Mesendoderm (in vitro differentiated cells): ENCODE measurements at places on chromosomes 6 and 20.

DNA sequence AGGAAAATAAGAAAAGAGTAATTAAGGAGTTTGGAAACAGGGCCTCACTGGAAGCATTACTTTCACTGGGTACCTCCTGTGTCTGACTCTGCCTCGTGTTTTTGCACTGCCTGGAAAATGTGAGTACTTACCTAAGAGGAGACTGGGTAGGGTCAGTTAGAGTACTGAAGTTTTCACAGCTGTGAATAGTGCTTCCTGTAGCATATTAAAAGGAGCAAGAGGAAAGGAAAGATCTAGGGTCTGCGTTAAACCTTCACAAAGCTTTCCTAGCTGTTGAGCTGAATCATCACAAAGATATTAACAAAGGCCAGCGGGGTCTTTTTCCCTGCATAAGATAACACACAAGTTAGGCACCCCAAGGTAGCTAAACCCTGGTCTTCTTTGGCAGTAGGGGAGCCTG lies 82.3 kb downstream of the MLIP start:
- H3K4me1 ChIP-seq, result no peaks in the 10 kb centered on the region
- DNase-seq, result peak; percentile 56
- H3K36me3 ChIP-seq, result no peaks in the 10 kb centered on the region
- H3K27ac ChIP-seq, result peak overlapping the region; percentile 9
- no peak overlapping the region for H3K4me3 ChIP-seq
- H3K27me3 ChIP-seq, result no peaks in the 10 kb centered on the region

- no peaks in the 10 kb centered on the region for H3K4me1 ChIP-seq
- no peaks in the 10 kb centered on the region for H3K27me3 ChIP-seq
- DNase-seq, result no peak
Observed at GRCh38 chr6:19438566-19439353, 398.4 kb upstream of the ID4 start.

- H3K4me3 ChIP-seq, result no peak overlapping the region
- no peaks in the 10 kb centered on the region for H3K27me3 ChIP-seq
- no peaks in the 10 kb centered on the region for H3K4me1 ChIP-seq
- no peak for DNase-seq
Observed at GRCh38 chr6:126923807-126924206, 194.7 kb upstream of the RSPO3 start.

GRCh38 chr6:38676236-38676973 lies 26.5 kb downstream of the GLO1 start:
- no peaks in the 10 kb centered on the region for H3K4me1 ChIP-seq
- no peaks in the 10 kb centered on the region for H3K27me3 ChIP-seq
- H3K27ac ChIP-seq, result no peak overlapping the region
- no peak for DNase-seq

DNA sequence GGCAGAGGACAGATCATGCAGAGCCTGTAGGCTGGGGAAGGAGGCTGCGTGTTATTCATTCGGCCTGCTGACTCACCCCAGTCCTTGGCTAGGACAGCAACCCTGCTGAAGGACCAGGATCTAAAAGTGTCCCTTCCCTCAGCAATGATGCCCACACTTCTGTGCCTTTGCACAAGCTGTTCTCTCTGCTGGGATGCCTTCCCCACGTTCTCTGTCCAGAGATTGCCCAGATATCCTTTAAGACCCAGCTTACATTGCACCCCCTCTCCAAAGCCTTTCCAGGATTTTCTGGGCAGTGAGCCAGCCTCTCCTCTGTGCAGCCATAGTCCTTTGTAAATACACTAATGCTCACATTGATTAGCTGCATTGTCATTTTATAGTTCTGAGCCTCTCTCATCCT lies 99.3 kb upstream of the CHD6 start:
- no peaks in the 10 kb centered on the region for H3K27me3 ChIP-seq
- no peaks in the 10 kb centered on the region for H3K4me1 ChIP-seq
- H3K36me3 ChIP-seq, result no peaks in the 10 kb centered on the region
- H3K27ac ChIP-seq, result no peak overlapping the region
- H3K4me3 ChIP-seq, result no peak overlapping the region

GRCh38 chr6:128491610-128492206 lies 28.7 kb downstream of the PTPRK start:
- no peaks in the 10 kb centered on the region for H3K27me3 ChIP-seq
- peak overlapping the region; percentile 1 for H3K27ac ChIP-seq

GRCh38 chr20:56422824-56423189 lies 10.7 kb downstream of the CASS4 start:
- H3K36me3 ChIP-seq, result no peaks in the 10 kb centered on the region
- H3K4me1 ChIP-seq, result no peaks in the 10 kb centered on the region
- no peak overlapping the region for H3K27ac ChIP-seq
- DNase-seq, result no peak
- H3K27me3 ChIP-seq, result no peaks in the 10 kb centered on the region

DNA sequence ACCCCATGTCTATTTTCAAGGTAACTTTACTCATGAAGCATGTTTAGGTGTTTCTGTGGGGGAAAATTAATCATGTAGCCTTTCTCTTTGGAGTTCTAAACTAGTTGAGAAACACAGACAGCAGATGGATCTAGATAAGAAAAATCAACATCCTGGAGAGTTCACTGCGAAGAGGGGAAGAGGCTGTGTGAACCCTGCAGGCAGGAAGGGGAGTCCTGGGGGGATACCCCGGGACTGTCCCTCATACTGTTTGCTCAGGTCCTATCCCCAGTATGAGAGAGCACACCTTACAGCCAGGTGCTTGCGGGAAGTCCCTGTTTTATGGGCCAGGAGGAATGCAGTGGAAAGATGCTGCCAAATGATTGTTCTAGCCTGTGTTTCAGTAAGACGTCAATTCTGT lies 32.7 kb downstream of the CHMP4B start:
- H3K36me3 ChIP-seq, result no peaks in the 10 kb centered on the region
- H3K27ac ChIP-seq, result no peak overlapping the region
- no peak overlapping the region for H3K4me3 ChIP-seq
- H3K27me3 ChIP-seq, result no peaks in the 10 kb centered on the region

GRCh38 chr6:46098678-46099077 lies 31.1 kb upstream of the ENPP4 start:
- no peak for DNase-seq
- H3K36me3 ChIP-seq, result no peaks in the 10 kb centered on the region
- H3K27ac ChIP-seq, result no peak overlapping the region

DNA sequence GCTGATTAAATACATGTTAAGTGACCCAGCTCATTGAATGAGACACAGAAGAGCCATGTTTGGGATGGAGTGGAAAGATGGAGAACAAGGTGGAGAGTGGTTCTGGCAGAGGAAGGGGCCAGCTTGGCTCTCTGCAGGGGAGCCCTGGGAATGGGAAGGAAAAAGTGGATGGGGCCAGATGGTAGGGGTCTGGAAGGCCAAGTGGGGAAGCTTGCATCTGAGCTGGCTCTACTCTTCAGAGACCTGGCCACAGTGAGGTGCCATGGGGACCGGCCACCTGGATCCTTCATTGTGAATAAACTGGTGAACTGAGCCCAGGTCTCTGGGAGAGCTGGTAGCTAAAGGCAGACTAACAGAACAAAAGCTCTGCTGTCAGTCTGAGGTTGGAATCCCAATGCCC lies 48.9 kb upstream of the SIRPA start:
- H3K27ac ChIP-seq, result no peak overlapping the region
- no peak overlapping the region for H3K4me3 ChIP-seq
- H3K36me3 ChIP-seq, result no peaks in the 10 kb centered on the region
- peaks cover 4% of the 10 kb centered on the region for H3K4me1 ChIP-seq
- no peaks in the 10 kb centered on the region for H3K27me3 ChIP-seq

DNA sequence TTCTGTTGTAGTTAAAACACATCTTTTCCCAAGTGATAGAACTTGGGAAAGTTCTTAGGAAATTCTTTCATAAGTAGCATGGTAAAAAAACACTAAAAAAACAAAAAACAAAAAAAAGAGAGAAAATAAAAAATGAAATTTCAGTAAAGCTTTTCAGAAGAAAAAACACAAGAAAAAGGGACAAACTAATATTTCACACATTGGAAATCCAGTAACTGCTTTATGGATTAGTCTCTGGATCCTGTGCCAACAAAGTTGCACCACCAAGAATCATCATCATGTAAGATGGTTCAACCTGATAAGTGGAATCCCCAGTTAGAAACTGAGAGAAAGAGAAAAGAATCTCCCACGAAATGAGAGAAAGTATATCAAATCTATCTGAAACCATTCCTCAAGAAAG lies 144.2 kb downstream of the GMDS start:
- no peak overlapping the region for H3K4me3 ChIP-seq
- no peak overlapping the region for H3K27ac ChIP-seq
- no peaks in the 10 kb centered on the region for H3K36me3 ChIP-seq
- H3K4me1 ChIP-seq, result no peaks in the 10 kb centered on the region
- DNase-seq, result no peak
- H3K27me3 ChIP-seq, result no peaks in the 10 kb centered on the region

- DNase-seq, result no peak
- H3K27me3 ChIP-seq, result no peaks in the 10 kb centered on the region
- H3K27ac ChIP-seq, result no peak overlapping the region
- H3K4me1 ChIP-seq, result no peaks in the 10 kb centered on the region
Observed at GRCh38 chr20:15571056-15571455, 1002.2 kb downstream of the KIF16B start.

GRCh38 chr6:38695227-38695900 lies 7.6 kb downstream of the GLO1 start:
- H3K27ac ChIP-seq, result no peak overlapping the region
- no peaks in the 10 kb centered on the region for H3K27me3 ChIP-seq
- no peak overlapping the region for H3K4me3 ChIP-seq

DNA sequence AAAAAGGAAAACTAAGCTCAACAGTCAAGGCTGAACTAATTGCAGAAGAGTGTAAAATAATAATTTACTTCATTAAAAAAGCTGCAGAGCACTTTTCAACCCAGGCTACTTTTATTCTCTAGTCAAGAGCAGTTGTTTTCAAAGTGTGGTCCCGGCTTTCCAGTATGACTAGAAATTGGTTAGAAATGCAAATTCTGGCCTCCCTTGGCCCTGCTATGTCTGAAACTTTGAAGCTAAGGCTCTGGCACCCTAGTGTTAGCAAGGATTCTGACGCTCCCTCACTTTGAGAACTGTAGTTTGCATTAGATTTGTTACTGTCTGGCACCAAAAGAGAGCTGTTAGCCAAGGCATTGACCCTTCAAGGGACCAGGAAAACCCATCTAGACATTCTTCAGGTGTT lies 9.5 kb upstream of the NXT1 start:
- no peak overlapping the region for H3K27ac ChIP-seq
- no peaks in the 10 kb centered on the region for H3K27me3 ChIP-seq
- no peak for DNase-seq
- no peaks in the 10 kb centered on the region for H3K4me1 ChIP-seq
- no peak overlapping the region for H3K4me3 ChIP-seq
- H3K36me3 ChIP-seq, result no peaks in the 10 kb centered on the region

DNA sequence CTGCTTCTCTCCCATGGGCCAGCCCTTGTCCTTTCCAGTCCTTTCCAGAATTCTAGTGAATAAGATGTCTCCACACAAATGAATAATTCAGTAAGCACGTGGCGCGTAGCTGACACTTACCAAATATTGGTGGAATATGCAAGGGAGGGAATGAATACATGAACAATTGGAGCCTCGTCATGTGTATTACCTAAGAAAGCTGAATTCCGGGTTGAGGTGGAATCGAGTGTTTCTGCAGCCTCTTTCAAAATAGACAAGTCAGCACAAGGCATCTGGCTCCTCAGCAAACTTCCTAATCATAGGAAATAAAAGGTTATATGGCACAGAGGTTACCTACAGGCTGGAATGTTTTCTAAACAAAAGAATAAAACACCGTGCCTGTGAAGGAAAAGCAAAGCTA lies 47.0 kb upstream of the NT5E start:
- H3K27ac ChIP-seq, result peak overlapping the region; percentile 74
- no peak for DNase-seq
- H3K4me1 ChIP-seq, result peaks cover 2% of the 10 kb centered on the region

DNA sequence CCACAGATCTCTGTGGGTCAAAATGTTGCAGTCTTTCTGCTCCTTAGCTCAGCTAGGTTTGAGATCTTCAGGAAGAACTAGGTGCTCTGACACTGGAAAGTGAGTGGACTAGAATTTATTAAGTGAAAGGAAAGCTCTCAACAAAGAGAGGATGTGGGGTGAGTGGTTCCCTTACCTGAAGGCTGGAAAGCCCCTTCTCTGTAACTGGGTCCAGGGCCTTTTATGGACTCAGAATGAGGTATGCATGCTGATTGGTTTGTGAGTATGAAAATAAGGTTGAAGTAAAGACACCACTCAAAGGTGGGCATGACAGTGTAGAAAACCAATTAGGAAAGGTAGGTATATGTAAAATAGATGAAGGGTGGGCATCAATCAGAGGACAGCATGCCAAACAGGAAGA lies 485.5 kb downstream of the CD109 start:
- H3K36me3 ChIP-seq, result no peaks in the 10 kb centered on the region
- no peak for DNase-seq
- no peaks in the 10 kb centered on the region for H3K27me3 ChIP-seq
- H3K4me1 ChIP-seq, result no peaks in the 10 kb centered on the region
- H3K4me3 ChIP-seq, result no peak overlapping the region
- no peak overlapping the region for H3K27ac ChIP-seq

- DNase-seq, result no peak
- no peaks in the 10 kb centered on the region for H3K36me3 ChIP-seq
- H3K27ac ChIP-seq, result no peak overlapping the region
- no peaks in the 10 kb centered on the region for H3K27me3 ChIP-seq
Observed at GRCh38 chr20:32664678-32665159, 9.0 kb downstream of the C20orf203 start.

- no peaks in the 10 kb centered on the region for H3K27me3 ChIP-seq
- DNase-seq, result peak; percentile 93
- H3K4me3 ChIP-seq, result no peak overlapping the region
- peak overlapping the region; percentile 90 for H3K27ac ChIP-seq
- peaks cover 22% of the 10 kb centered on the region for H3K4me1 ChIP-seq
Observed at GRCh38 chr6:41578217-41579087, 32.3 kb downstream of the FOXP4 start.

DNA sequence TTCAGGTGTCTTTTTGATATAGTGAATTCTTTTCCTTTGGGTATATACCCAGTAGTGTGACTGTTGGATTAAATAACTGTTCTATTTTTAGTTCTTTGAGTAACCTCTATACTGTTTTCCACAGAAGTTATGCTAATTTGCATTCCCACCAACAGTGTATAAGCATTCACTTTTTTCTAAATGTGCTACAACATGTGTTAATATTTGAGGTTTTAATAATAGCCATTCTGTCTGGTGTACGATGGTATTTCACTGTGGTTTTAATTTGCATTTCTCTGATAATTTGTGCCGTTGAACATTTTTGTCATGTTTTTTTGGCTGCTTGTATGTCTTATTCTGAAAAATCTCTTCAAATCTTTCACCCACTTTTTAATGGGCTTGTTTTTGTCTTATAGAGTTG lies 563.5 kb downstream of the GRIK2 start:
- DNase-seq, result no peak

GRCh38 chr20:2654384-2654822 lies 2.0 kb downstream of the NOP56 start:
- H3K4me1 ChIP-seq, result peaks cover 2% of the 10 kb centered on the region
- H3K4me3 ChIP-seq, result peak overlapping the region; percentile 40
- no peaks in the 10 kb centered on the region for H3K27me3 ChIP-seq
- H3K27ac ChIP-seq, result no peak overlapping the region
- H3K36me3 ChIP-seq, result peaks cover 41% of the 10 kb centered on the region

GRCh38 chr6:50842861-50843384 lies 24.3 kb downstream of the TFAP2B start:
- H3K27me3 ChIP-seq, result peaks cover 61% of the 10 kb centered on the region
- H3K36me3 ChIP-seq, result no peaks in the 10 kb centered on the region
- no peaks in the 10 kb centered on the region for H3K4me1 ChIP-seq
- DNase-seq, result no peak
- H3K27ac ChIP-seq, result no peak overlapping the region
